ENCODE measurements at places on chromosomes 7 and 10.

GRCh38 chr10:90087197-90088023 is 386.0 kb downstream of the KIF20B start:
- no peak for DNase-seq

- no peak for DNase-seq
Measured at GRCh38 chr7:92824450-92824849, 11.9 kb downstream of the CDK6 start.

DNA sequence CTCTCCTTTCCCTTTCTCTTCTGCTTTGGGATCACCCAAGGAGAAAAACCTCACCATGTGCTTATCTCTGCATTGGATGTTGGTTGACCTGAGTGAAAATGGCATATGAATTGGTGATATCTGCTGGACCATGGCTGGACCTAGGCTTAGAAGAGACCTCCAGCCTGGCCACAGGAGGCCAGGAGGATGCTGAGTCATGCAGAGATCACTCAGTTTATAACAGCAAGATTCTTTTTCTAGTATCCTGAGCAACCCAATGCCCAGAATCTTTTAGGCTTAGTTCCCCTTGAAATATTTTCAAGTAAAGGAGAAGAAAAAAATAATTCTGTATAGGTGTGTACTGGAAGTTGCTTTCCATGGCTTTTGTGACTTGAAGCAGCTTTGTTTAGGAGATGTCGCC is 236.3 kb downstream of the KLF6 start:
- no peak for DNase-seq

DNA sequence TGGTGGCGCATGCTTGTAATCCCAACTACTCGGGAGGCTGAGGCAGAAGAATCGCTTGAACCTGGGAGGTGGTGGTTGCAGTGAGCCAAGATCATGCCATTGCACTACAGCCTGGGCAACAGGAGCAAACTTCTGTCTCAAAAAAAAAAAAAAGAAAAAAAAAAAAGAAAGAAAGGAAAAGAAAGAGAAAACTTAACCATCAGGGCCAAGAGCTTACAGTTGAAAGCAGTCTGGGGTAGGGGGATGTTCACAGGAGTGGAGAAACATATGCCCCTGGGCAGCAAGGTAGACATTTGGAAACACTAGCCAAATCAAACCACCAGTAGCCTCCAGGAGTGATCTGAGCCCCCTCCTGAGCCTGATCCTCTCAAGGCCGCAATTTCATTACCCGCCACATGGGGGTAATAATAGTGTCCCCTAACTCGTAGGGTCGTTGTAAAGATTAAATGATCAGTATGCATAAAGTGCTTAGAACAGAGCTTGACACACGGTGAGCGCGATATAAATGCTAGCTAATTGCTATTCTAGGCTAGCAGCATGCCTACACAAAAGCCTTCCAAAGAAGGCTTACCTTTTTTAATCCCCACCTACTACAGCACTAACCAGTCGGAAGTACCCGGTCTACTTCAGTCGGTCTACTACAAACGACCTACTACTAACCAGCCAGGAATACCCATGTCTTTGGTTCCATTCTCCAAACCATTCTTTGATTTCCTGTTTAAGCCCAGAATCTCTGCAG is 274.3 kb upstream of the NEBL start:
- no peak for DNase-seq

DNA sequence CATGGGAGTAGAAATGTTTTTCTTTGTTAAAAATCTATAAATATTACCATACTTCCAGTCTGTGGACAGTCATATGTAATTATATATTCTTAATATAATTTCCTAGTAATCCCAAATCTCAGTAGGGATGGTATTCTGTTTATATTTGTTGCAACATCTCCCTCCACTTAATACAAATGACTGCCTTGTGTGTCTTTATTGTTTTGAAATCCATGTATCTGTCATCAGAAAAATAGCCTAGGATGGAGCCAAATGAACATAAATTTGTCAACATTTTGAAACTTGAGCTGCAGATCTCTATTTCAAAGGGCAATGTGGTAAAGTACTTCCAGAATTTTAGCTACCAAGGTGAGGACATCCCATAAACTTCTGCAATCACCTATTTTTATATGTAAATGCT is 290.7 kb downstream of the TSPAN12 start:
- DNase-seq, result no peak

GRCh38 chr7:22129819-22130580 is 184.3 kb upstream of the CDCA7L start:
- DNase-seq, result no peak

- DNase-seq, result no peak
Measured at GRCh38 chr7:116218051-116218645, 7.8 kb downstream of the TES start.

- no peak for DNase-seq
Measured at GRCh38 chr10:100254191-100254590, 13.2 kb downstream of the CWF19L1 start.

DNA sequence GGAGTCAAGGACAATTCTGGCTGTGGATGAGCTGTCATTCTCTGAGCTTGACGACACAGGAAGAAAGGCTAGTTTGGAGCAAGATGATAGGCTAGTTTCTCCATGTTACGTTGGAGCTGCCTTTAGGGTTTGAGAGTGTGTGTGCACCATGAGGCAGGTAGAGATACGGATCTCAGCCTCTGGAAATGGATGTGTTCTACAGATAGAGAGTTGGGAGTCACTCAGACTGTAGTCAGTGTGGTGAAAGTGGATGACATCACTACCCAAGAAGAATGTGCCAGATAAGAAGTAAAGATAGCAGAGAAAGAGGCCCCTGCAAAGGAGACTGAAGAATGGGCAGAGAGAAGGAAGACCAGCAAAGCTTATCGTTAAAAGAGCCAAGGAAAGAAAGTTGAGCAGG is 42.4 kb downstream of the PNLIPRP3 start:
- no peak for DNase-seq

DNA sequence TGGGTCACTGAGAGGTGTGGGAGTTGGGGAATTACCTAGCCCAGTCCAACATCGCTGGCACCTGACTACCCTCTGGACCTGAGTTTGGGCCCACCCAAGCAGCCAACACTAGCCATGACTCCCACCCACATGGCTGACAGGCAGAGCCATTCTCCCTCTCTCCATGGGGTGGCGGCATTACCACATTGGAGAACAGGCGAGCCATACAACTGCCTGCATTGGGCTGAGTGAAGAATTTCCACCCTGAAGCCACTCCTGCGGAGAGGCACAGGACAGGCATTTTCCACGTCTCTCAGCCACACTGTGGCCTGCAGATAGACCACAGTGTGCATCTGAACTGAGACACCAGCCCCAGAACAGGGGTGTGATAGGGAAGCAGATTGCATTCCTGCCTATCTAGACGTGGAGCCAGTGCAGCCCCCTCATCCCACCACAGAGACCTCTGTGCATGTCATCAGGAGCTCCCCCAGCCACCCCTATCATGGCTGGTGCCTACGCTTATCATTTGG is 58.2 kb upstream of the ANTXRL start:
- DNase-seq, result no peak

DNA sequence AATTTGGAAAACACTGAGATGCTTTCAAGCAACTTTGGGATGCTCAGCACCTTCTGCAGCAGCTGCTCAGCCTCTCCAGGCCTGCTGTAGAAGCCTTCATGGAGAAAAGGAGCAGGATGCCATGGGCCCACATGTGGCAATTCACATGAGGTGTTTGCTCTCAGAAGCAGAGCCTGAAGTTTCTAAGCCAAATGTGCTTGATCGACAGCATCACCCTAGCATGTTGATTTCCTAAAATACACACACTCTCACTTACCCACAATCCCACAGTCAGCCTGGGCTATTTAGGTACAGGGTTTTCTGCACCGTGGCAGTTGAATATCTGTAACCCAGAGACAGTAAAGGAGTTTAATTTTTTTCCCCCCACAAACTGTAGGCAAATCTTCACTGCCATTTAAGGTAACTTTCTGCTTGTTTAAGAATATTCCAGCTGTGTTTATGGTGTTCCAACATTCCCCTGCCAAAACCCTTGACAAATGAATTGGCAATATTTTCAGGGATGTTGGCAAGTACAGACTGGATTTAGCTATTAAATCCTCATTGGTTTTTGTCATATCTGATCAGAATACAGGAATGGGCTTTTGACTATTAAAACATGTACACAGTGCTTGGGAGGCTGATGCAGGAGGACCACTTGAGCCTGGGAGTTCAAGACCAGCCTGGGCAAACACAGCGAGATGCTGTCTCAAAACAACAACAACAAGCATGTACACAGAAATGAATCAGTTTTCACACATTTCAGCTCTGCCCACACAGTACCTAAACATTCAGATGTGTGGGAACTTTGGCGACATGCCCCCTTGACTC is 244.2 kb downstream of the CELF2 start:
- no peak for DNase-seq

DNA sequence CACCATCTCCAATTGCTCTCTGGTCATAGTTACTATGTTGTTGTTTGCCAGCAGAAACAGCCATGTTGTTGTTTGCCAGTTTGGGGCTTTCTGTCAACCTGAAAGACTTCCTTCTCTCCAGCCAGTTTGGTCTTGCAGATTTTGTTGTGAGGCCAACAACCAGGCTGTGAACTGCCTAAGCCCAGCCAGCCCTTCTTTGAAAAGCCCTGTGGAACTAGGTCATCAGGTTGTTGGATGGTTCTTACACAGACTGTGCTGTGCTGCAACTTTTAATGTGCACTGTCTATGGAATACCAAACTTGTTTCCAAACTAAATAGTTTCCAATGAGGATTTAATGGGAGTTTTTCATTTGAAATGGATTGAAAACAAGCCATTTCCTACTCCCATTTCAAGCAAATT is 592.7 kb upstream of the GALNT17 start:
- DNase-seq, result no peak

DNA sequence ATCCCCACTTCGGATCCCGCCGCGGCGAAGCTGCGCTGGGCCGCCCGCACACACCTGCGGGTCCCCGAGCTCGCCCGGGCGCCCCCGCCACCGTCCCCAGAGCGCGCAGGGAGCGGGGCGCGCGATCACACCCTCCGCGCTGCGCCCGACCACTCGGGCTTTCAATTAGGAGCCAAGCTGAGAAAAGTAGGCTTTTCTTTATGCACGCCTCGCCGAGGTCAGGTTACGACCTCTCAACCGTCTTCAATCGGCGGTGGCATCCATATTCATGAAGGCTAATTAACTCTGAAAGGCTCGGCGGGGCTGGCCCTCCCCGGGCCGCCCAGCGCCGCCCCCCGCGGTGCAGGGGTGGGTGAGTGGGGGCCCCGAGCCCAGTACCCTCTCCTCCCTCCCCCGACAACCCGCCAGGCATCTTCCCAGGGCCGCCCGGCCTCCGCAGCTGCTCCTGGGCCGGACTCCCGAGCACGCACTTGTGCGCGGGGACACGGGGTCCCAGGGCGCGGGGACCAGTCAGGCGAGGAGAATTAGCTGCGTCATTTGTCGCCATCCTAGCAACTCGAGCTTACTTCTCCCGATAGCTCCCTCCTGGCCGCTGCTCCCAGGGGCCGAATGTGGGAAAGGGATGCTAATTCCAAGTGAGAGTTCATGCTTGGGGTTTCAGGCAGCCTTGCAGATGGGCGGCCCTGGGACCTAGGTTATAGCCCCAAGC is 155.5 kb upstream of the LYZL2 start:
- no peak for DNase-seq

DNA sequence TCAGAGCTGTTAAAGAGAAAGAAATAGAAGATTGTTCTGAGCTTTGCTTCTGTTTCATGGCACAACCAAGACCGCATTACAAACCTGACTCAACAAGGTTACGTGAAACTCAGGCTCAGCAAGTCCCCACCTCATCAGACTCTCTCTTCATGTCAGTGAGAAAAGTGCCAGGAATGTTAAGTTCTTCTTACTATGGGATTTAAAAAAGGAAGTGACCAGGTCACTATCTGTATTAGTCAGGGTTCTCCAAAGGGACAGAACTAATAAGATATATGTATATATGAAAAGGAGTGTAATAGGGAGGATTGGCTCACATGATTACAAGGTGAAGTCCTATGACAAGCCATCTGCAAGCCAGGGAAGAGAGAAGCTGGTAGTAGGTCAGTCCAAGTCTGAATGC is 25.4 kb upstream of the PAPSS2 start:
- no peak for DNase-seq

DNA sequence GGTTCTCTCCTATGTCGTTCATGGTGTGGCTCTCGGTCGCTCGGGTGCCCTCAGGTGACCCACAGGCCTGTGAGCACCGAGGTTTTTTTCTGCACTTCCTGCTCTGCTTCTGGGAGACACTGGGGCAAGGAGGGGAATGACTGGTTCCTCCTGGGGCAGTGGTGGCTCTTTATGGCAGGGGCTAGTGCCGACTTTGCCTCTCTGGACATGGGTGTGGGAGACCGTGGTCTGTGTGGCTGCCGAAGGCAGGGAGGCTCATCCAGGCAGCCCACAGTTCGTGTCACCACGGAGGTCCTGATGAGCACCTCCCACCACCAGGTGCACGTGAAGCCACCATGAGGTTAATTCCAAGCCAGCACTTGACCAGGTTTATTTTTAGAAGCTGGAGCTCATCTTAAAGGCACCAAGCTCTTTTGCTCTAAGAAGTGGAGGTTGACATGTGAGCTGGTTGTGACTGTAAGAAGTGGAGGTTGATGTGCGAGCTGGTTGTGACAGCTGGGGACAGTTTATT is 24.7 kb upstream of the DPYSL4 start:
- no peak for DNase-seq

DNA sequence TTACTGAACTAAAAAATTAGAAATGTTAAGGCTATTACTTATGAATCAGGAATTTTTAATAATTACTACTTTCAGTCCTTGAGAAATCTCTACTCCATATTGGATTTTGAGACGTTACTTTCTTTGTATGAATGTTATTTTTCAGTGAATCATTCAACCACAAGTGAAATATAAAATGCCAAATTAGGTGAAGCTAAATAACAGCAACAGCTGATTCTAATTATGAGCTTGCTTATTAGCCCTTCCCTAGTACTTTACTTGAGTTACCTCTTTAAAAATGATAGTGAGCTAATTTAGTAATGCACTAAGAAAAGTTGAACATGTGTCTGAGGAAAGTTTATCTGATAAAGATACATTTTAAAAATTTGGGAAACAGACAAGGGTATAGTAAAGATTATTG is 51.4 kb downstream of the PCGF5 start:
- DNase-seq, result no peak

- peak; percentile 55 for DNase-seq
Measured at GRCh38 chr7:786472-787255, 45.6 kb upstream of the SUN1 start.

Measured in activated T-helper 9 cell treated with anti-CD3 and anti-CD28 coated beads, Interleukin-2, amount 50 U/mL, for 16 hours (primary cell).